ENCODE measurements at places on chromosomes 16 and 17.

DNA sequence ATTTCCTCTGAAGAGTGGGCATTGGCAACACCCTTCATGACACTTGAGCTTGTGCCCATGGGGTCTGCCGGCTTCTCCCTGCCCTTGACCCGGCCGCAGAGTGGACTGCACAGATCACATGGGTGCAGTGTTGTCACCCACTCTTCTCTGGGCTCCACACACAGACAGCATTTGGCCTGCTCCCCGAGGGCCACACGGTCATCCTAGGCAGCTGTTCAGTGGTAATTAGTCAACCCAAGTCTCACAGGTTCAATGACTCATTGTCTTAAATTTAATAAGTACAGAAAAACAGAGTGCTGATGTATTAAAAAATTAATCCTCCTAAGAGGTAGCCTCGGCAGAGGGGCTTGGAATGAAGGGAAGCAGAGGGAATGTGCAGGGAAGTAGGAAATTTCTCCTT lies 204.8 kb downstream of the MSI2 start:
- DNase-seq = no peak

- DNase-seq = no peak
Observed at GRCh38 chr17:33593991-33594390, 300.9 kb upstream of the ASIC2 start.

DNA sequence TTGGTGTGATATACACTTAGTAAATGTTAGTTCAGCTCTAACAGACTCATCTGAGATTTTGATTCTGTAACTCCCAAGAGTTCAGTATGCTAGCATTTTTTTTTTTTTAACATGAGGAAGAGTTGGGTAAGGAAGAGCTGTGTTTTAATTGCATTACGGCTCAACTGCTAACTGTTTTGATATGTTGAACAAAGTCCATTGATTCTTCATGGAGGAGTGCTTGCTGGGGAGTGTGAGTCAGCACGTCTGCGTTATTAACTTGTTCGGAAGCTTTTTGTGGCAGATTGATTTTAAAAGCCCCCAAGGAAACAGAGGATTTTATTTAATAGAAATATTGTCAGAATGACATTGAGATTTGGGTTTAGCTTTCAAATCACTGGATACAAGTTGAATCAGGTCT lies 45.8 kb downstream of the PITPNC1 start:
- DNase-seq = no peak

DNA sequence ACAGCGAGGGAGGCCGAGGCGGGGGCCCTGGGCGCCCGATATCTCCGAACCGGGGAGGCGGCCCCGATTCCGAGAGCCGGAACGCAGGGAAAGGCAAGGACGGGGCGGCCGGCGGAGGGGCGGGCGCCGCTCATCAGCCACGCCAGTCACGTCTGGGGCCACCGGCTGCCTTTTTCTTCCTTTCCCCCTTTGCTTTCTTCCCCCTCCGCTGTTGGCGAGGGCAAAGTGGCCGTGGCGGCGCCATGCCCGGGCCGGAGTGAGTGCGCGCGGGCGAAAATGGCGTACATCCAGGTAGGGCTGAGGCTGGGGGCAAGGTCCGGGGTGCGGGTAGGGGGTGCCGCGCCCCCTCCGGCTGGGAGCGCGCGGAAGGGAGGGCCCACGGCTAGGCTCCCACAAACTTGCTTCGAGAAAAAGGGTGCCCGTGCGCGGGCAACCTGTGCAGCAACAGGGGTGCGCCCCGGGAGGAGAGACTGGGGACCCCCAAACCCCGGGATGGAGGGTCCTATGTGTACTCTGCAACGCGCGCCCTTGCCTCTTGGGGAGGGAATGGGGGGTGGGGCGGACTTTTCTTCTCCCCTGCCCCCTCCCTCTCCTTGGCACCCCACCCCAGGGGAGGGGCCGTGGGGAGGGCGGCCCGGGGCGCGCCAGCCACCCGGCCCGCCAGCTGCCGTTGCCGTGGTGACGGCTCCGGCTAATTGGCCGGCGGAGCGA lies 486 bp downstream of the SYT17 start:
- DNase-seq = no peak

GRCh38 chr17:50129728-50130558 lies at the start of gene SAMD14:
Gene SAMD14 (minus strand): TSS chr17:50130160. CDS start chr17:50124959, 5,201 bp downstream.
- peak; percentile 31 for DNase-seq

DNA sequence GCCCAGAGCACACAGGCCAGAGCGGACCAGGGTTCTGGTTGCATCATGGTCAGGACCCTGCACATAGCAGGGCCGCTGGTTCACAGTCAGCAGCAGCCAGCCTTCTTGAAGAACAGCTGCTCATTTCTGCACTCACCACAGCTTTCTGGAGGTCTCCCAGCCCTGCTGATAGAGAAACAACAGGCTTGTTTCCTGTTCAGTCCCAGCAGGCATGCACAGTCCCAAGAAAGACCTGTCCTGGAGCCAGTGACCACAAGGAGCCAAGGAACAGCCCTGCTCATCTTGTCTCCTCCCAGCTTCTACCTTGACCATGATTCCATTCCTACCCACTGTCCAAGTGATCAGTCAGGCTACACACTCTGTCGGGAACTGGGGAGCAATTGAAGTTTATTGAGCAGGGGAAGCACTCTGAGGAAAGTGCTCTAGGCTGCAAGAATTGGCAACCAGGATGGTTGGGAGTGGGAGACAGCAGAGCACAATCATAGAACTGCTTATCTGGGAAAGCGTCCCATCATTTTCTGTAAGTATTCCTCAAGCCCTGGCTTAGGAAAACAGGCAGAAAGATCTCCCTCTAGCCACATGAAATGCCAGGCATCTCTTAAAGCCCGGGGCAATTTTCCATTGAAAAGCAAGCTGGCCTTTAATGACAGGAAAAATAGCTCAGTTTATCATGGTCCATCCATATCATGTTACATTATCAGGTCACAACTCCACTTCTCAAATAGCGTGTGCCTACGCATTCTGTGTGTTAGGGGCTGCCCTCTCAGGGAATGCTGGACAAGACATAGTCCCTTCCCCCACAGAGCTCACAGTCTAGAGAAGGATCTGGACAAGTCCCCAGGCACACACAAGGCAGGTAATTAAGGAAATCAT lies 155.4 kb upstream of the FOXF1 start:
- no peak for DNase-seq
